ENCODE measurements at places on chromosomes 3 and 15. TPM values are rescaled to one million over a fixed set of nuclear protein-coding genes. Genes with fewer than 3 reads are reported as not detected.

DNA sequence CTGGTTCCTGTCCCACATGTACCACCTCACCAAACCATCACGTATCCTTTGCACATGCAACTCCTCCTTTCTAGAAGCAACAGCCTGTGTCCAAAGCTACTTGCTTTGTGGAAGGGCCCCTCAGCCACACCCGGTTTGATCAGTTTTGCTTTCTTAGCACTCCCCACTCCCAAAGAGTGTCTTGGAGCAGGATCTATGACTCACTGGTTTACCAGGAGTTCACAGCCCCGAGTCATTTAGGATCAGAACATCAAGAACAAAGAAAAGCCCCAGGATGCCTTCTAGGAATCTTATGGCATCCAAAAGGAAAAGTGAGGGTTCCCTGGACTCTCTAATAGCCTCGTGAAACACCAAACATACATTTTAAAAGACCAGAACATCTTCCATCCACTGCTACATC lies 50.7 kb upstream of the IGF1R start:
- H3K4me1 ChIP-seq, result no peaks in the 10 kb centered on the region
- DNase-seq, result no peak
- H3K4me3 ChIP-seq, result no peak overlapping the region

Gene DUOX1
- 0.17 TPM for total RNA-seq

- no peaks in the 10 kb centered on the region for H3K36me3 ChIP-seq
- no peak overlapping the region for H3K4me3 ChIP-seq
- DNase-seq, result no peak
- H3K27me3 ChIP-seq, result no peaks in the 10 kb centered on the region
- H3K4me1 ChIP-seq, result no peaks in the 10 kb centered on the region
Observed at GRCh38 chr3:151002003-151002981, 29.8 kb upstream of the CLRN1 start.

GRCh38 chr3:134094491-134094890 lies 64.8 kb upstream of the SLCO2A1 start:
- H3K4me1 ChIP-seq, result no peaks in the 10 kb centered on the region
- no peak for DNase-seq
- H3K36me3 ChIP-seq, result no peaks in the 10 kb centered on the region
- H3K27ac ChIP-seq, result no peak overlapping the region
- no peaks in the 10 kb centered on the region for H3K27me3 ChIP-seq
- no peak overlapping the region for H3K4me3 ChIP-seq

DNA sequence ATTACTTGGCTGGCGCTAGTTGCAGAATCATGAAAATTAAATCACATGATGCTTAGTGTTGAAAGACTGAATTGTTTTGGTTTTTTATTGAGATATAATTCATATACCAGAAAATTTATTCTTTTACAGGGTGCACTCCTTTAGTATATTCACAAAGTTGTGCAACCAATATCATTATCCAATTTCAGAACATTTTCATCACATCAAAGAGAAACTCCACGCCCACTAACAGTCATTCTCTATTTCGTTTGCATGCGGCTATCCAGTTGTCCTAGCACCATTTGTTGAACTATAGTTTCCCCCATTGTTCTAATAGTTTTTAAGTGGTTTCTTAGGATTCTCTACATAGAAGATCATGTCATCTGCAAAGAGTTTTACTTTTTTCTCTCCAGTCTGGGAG lies 3.7 kb downstream of the EHD4 start:
- peak overlapping the region; percentile 96 for H3K27ac ChIP-seq
- no peak overlapping the region for H3K4me3 ChIP-seq
- no peaks in the 10 kb centered on the region for H3K27me3 ChIP-seq
- H3K36me3 ChIP-seq, result no peaks in the 10 kb centered on the region

DNA sequence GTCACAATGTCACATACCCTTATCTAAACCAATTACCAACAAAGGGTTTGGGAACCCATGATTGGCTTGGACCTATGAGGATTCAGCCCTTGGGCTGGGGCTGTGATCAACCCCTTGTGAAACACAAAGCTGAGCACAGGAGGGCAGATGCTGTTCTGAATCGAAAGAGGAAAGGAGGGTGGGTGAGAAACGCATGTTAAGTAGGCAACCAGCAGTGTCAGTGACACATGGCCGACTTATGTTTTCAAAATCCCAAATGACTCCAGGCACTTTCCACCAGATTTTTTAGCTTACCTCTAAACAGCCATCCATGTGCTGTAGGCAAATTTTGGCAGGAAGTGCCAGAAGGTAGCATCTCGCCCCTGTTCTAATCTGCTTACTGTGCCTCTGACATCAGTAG lies 34.1 kb upstream of the KLHL25 start:
- H3K27me3 ChIP-seq, result no peaks in the 10 kb centered on the region
- no peak overlapping the region for H3K27ac ChIP-seq
- no peaks in the 10 kb centered on the region for H3K4me1 ChIP-seq
- no peaks in the 10 kb centered on the region for H3K36me3 ChIP-seq

- H3K27me3 ChIP-seq, result no peaks in the 10 kb centered on the region
- H3K36me3 ChIP-seq, result no peaks in the 10 kb centered on the region
- DNase-seq, result no peak
Observed at GRCh38 chr15:44084171-44084570, 110.9 kb downstream of the FRMD5 start.

DNA sequence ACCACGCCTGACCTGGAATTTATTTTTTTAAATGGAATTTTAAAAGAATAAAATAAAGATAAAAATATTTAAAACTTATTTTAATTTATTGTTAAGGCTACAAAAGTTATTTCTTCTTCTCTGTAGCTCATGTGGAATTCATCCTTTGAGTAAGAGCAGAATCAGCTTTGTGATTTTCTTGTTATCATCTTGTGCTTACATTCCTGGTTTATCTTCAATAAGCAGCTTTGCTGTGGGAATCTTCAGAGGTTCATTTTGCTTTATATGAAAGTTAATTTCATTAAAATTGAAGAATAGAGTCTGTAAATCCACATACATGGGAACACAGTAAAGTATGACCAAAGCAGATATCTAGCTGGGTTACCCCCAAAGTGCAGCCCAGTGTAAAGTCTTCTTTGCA lies 35.4 kb upstream of the ARL8B start:
- no peaks in the 10 kb centered on the region for H3K4me1 ChIP-seq
- no peak for DNase-seq
- H3K27me3 ChIP-seq, result no peaks in the 10 kb centered on the region
- H3K27ac ChIP-seq, result no peak overlapping the region

Gene ATP13A5
- not detected for total RNA-seq

DNA sequence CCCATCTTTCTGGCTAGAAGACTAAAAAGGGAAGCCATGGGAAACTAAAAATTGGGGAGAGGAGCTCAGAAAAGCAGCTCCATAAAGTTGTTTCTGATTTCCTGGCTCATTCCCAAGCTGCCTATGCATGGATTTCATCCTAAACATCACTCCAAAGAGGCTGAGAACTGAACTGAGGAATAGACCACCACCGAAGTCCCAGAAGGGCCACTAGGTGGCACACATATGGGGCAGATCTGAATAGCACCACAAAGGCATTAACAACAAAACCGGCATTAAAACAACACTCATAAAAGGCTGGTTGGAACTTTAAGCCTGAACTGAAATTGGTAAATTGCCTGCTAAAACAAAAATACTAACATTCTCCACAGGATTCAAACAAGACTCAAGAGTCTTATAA lies 106.3 kb downstream of the PLD1 start:
- H3K4me1 ChIP-seq, result peaks cover 7% of the 10 kb centered on the region
- no peak for DNase-seq
- H3K4me3 ChIP-seq, result no peak overlapping the region
- peaks cover 28% of the 10 kb centered on the region for H3K36me3 ChIP-seq
- H3K27me3 ChIP-seq, result no peaks in the 10 kb centered on the region

GRCh38 chr3:133096900-133097613 lies 58.9 kb downstream of the TMEM108 start:
- no peak overlapping the region for H3K27ac ChIP-seq
- no peaks in the 10 kb centered on the region for H3K27me3 ChIP-seq
- no peak overlapping the region for H3K4me3 ChIP-seq

DNA sequence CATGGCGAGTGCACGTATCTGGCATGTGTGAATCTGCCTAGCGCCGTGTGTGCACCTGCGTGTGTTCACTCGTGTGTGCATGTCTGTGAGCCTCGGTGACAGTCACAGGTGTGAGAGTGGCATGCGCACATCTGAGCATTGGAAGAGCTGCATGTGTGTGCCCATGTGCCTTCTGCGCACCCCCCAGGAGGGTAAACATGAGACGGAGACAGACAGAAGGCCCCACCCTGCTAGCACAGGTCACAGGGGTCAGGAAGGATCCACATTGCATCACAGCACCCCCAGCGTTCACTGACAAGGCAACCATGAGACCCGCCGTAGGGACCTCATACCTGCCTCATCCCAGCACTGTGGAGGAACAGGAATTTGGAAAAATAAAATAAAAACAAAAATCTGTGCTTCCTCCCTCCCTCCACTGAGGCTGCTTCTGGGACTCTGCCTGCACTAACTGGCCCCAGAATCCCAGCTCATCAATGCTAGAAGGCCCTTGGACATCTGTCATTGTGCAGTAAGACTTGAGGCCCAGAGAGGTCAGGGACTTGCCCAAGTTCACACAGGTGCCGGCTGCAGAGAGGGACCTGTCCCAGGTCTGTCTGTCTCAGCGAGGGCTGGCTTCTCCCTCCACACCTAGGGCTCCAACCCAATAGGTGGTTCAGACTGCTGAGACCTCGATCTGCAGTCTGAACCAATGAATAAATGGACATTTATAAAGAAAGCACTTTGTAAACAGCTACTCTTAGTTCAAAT lies 37.4 kb downstream of the RPN1 start:
- DNase-seq, result no peak
- no peak overlapping the region for H3K4me3 ChIP-seq
- peaks cover 12% of the 10 kb centered on the region for H3K4me1 ChIP-seq
- H3K27me3 ChIP-seq, result no peaks in the 10 kb centered on the region

- H3K27ac ChIP-seq, result no peak overlapping the region
- DNase-seq, result no peak
- no peaks in the 10 kb centered on the region for H3K4me1 ChIP-seq
- no peak overlapping the region for H3K4me3 ChIP-seq
- no peaks in the 10 kb centered on the region for H3K36me3 ChIP-seq
Observed at GRCh38 chr3:157669416-157669815, 166.2 kb upstream of the VEPH1 start.

GRCh38 chr3:130779031-130779430 lies 32.4 kb upstream of the PIK3R4 start:
- DNase-seq, result no peak
- H3K4me3 ChIP-seq, result no peak overlapping the region
- H3K27me3 ChIP-seq, result no peaks in the 10 kb centered on the region

Data from heart right ventricle (tissue), 16 donors.